LoVo (cell line): ENCODE measurements at places on chromosomes 3 and 15.

DNA sequence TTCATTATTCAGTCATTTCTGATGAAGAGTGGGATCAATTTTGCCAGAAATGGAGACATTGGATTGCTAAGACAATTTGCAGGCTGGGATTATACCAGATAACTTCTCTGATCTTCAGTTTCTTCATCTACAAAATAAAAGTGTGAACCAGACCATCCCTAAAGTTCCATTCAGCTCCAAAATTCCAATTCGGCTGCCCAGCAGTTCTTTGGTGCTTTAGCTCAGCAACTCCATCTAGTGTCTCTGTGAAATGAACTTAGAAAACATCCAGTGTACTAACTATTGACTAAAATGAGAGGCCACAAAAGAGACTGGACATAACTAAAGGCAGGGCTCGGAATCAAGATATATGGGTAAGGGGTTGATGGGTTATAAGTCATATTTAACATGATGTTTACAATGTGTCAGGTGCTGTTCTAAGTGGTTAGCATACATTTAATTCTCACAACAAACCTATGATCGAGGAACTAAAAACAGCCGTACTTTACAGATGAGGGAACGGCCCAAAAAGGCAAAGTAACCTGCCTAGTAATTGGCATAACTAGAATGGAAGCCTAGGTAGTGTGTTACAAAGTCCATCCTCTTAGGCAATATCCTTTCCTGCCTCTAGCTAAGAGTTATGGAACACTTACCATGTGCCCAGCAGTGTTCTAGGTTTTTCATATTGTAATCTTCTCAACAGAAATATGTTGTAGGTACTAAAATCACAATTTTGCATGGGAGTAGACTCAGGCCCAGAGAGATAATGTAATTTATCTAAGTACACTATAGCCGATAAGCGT, 17.0 kb downstream of the THAP10 start:
- DNase-seq = no peak

DNA sequence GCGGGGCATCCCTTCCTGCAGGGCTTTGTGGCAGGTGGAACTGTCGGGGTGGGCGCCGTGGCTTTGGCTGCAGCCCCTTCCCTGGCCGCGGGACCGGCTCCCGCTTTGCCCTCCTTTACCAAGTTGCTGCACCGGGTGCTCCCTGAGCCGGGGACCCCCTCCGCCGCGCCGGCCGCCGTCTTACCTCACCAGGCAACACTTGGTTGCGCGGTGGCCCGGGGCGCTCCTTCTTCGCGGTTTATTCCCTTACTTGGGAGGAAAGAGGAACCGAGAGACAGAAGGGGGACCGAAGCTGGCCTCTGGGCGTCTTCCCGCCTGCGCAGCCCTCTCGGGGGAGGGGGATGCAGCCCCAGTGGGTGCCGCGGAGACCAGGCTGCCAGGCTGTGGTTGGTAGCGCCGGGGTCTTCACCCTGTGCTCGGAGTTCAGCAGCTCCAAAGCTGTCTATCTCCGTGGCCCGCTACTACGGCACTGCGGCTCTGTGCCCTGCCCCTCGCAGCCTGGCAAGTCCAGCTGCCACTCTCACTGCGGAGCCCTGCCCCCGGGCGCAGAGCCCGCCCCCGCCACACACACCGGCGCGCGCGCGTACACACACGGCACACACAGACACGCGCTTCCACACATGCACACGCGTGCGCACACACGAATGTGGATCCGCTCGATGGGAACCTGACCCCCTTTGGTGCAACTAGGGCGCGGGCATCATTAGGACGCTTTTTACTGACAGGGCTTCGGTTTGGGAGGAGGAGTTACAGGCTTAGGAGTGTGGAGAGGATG, at the start of gene DGKG:
DGKG (minus strand) TSS at position 473 of the 775 bp plus-strand sequence. CDS start 41,775 bp downstream, outside the sequence.
- no peak for DNase-seq

GRCh38 chr3:18422972-18423371, 2.2 kb downstream of the SATB1 start:
- no peak for DNase-seq

GRCh38 chr15:35690089-35690488, 144.1 kb upstream of the DPH6 start:
- no peak for DNase-seq

GRCh38 chr3:185537369-185537970, 14.9 kb downstream of the LIPH start:
- DNase-seq = peak; percentile 95

GRCh38 chr3:16258177-16258576, 6.6 kb downstream of the DPH3 start:
- no peak for DNase-seq

DNA sequence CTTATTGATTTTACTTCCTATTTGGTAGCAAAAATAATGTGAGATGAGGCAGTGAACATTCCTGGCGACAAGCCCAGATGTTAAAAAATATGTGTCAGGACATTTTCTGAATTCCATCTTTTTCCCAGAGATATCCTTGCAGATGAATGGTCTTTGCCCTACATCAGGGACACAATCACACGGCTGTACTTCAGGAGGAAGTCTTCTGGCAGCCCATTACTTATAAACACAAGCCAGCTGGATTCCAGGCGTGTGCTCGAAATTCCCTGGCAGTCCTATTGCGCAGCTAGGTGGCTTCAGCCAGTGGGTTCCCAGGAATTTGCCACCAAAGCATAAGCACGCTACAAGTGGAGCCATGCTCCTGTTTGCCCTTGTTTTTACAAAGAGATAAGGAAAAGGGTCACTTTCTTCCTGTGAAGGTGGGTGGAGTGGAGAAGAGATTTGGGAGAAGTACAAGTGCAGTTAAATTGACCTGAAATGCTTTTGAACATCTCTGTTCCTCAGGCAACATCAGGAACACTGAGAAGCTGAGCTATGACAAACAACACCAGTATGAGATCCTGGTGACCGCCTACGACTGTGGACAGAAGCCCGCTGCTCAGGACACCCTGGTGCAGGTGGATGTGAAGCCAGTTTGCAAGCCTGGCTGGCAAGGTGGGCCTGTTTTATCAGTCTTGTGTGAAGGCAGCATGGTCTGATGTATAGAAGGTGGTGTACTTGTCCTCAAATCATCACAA, 257.1 kb upstream of the TRIM42 start:
- DNase-seq = peak; percentile 34
